Kasumi-1 (cell line): ENCODE measurements at places on chromosomes 4 and X.

DNA sequence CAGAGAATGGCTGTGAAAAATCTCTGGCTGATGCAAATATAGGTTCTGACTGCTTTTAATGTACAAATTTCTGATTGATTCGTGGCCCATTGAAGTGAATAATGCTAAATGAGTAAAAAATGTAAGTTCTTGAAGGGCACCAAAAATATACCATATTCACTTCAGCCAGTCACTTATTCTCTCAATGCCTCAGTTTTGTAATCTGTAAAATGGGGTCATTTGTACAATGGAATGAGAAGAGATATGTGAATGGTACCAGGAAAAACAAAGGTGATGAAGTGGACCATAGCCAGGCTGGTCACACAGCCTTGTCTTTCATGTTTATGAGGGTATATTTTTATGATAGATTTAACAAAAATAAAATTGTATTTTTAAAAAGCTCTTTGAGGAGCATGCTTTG lies 441.2 kb upstream of the NR3C2 start:
- DNase-seq = no peak

DNA sequence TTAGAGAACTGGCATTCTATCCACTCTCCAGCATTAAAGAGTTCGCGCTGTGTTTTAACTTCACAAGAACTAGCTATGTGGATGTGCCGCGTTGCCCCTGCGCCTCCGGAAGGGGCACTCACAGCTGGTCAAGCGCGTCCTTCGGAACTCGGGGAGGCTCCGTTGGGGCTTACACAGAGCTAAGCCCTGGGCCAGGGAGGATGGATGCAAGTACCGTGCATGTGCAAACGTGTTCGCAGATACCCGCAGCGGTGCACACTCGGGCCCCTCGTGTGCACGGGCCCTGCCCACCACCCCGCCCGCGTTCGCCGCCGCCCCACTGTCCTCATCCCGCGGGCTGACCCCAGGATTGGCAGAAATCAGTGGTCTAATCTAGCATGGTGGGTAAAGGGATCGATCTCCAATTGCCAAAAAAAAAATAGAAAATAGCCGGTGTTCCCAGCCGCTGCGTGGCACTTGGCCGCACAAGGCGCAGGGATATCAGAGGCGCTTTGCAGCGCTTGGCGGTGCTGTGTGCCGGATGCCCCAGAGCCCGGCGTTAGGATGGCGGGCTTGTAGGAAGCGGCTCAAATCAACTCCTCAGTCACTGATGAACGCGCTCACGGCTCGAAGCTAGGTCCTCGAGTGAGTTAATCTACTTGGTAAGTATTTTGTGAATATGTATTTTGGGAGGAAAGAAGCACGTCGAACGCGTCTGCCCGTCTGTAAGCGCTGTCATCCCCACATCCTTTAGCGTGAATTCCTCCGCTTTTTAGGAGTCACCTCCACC lies 989 bp upstream of the PCDH10 start:
- DNase-seq = peak; percentile 7

- DNase-seq = no peak
Measured at GRCh38 chr4:53580274-53580673, 11.0 kb downstream of the LNX1 start.

DNA sequence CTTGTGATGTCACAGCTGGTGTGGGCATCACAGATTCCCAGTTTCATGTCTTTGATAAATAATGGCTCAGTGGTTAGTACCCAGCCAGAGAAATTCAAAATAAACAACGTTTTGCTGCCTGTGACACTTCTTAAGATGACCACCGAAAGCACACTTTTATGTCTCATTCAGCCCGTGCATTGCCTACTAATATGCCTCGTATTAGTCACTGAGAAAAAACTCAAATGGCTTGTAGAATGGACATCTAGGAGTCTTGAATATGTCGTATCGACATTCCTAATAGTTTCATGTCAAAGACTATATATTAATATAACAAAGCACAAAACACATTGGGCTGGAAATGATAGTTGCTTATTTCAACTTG lies 103.9 kb upstream of the FAT1 start:
- no peak for DNase-seq

DNA sequence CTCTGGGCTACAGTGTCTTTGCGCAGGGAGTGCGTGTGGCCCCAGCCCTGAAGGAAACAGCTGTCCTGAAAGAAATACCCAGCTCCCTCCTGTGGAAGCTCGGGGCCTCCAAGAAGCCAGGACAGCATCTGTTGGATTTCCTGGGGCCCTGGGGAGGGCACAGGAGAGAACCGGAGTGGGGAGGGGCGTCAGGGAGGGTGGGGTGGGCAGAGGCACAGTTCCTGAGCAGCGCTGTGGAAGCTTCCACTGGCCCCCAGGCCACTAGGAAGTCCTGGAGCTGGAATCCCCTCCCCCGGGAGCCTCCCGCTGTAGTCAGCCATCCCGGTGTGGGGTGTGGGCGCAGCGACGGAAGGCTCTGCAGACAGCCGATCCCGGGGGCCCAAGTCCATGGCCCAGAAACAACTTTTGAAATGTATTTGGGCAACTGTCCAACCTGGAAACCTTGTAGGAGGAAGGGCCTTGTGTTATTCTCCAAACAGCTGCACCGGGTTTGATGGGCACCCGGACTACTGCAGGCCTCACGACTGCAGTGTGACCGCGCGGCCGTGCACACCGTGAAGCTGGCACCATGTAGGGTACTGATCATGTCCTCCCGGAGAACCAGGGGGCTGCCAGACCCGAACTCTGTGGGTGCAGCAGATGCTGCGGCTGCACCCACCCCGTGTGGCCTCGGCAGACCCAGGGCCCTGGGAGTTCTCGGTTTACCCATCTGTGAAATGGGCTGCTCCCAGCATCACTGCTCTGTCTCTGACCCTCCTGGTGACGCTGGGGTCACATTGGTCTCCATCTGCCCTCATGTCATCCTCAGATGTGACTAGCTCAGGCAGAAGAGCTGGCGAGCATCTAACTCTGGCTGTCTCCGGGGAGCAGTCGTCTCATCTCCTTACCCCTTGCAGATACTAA lies 68.5 kb upstream of the HMX1 start:
- no peak for DNase-seq

DNA sequence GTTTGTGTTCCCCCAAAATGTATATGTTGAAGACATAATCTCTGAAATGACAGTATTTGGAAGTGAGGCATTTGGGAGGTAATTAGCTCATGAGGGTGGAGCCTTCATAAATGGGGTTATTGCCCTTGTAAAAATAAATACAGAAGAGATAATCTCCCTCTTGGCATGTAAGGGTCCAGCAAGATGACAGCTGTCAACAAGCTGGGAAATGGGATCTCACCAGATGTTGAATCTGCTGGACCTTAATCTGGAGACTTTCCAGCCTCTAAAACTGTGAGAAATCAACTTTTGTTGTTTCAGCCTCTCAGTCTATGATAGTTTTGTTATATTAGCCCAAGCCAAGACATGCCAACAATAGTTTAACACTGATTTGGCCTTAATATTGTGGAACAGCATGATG lies 438.2 kb upstream of the PCDH7 start:
- no peak for DNase-seq

- no peak for DNase-seq
Measured at GRCh38 chr4:85779165-85779564, 304.2 kb downstream of the ARHGAP24 start.

GRCh38 chrX:153387345-153387744 lies 13.8 kb downstream of the PNMA6E start:
- no peak for DNase-seq

DNA sequence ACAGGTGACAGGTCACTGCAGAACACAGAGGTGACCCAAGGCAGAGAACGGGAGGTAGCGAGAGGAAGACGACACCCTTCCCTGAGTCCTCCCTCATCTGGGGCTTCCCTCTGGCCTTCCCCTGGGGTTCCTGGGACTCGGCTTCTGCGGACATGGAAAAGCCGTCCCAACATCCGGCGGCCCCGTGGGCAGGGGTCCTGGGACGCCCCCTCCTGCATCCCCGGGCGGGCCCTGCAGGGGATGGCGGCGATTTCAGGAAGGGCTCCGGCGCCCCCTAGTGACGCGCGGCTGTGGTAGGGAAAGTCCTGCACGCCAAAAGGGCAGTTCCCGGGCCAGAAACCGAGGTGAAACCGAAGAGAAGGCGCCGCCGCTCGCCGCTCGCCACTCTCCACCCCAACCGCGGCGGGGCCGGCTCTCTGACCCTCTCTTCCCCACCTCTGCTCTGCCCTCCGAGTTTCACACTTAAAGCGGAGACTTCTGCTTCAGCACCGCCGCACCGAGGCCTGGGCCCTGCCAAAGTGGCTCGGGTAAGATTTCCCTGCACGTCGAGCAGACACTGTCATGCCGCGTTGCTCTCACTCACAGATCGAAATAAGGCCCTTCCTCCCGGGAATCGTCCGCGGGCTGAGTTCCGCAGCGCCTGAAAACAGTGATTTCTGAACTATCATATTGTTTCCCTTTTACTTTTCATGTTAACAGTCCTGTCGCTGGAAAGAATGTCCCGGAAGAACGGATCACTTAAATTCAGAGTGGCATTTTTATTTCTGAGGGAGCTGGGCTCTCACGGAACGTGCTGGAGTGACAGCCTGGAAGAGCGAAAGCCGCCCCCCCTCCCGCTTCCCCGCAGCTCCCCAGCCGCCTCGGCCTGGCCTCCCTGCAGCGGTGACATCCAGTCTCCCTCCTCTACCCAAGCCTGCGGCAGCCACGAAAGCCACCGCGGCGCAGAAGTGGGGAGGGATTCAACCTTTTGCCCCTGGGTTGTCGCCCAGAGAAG lies 110.6 kb downstream of the DCTD start:
- peak; percentile 57 for DNase-seq

- DNase-seq = no peak
Measured at GRCh38 chr4:5662555-5662954, 45.8 kb downstream of the EVC2 start.

- no peak for DNase-seq
Measured at GRCh38 chr4:183816882-183817509, 88.1 kb upstream of the STOX2 start.

- DNase-seq = no peak
Measured at GRCh38 chr4:130044788-130045531, 949.0 kb downstream of the C4orf33 start.

GRCh38 chr4:104905546-104905945 lies 241.1 kb upstream of the TET2 start:
- no peak for DNase-seq

DNA sequence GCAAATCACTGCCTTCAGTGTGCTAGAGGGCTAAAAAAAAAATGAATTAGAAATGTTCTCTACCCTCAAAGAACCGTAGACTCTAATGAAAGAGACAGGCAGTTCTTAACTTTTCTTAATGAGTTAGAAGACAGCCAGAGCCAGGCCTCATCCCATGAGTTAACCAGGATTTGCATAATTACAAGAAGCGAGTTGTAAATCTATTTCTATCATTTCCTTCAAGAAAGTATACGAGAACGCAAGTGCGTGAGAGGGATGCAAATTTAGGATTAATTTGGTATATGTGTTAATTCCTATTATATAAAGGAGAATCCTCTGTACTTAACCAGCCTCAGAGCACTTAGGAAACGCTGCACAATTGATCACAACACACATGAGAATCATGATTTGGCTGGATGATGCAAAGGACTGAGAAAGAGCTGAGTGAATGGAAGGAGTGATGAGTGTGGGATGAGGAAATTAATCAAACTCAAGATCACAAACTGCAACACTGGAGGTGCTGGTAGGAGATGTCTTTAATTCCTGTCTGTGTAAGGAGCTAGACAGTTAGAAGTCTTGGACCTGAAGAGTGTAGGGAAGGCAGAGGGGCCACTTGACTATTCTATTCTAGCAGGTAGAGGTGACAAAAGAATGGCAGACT lies 157.2 kb downstream of the ATP10D start:
- no peak for DNase-seq
